ENCODE measurements at places on chromosomes 7 and 10.
A peak's percentile ranks its signal among the peaks of the same experiment; 100 is the strongest.

GRCh38 chr10:113572520-113573290 is 19.9 kb downstream of the HABP2 start:
- DNase-seq = peak; percentile 30

- DNase-seq = no peak
These were observed 298.1 kb downstream of the CRPPA start for GRCh38 chr7:16123117-16123770.

GRCh38 chr10:123392182-123392963 is 238.2 kb downstream of the BUB3 start:
- DNase-seq = no peak

GRCh38 chr10:110141185-110141584 is 66.2 kb upstream of the MXI1 start:
- no peak for DNase-seq

DNA sequence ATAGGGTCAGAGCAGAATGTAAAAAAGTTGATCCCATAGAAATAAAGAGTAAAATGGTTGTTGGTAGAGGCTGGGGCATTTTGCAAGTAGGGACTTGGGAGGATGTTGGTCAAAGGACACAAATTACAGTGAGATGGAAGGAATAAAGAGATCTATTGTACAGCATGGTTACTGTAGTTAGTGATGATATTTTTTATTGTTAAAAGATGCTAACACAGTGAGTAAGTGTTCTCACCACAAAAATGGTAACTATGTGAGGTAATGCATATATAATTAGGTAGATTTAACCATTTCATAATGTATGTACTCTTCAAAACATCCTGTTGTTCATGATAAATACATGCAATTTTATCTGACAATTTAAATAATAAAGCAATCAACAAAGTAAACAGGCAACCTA is 280.7 kb upstream of the MAGI2 start:
- DNase-seq = no peak

- no peak for DNase-seq
These were observed 85.0 kb downstream of the KMT2E start for GRCh38 chr7:105098863-105099515.

- DNase-seq = peak; percentile 36
These were observed 72.3 kb downstream of the AMZ1 start for GRCh38 chr7:2760098-2760889.

- DNase-seq = no peak
These were observed 4.6 kb upstream of the TMEM139 start for GRCh38 chr7:143280160-143280559.

GRCh38 chr7:81514546-81514945 is 255.3 kb downstream of the HGF start:
- no peak for DNase-seq

GRCh38 chr7:131506597-131506996 is 49.8 kb downstream of the PODXL start:
- no peak for DNase-seq

DNA sequence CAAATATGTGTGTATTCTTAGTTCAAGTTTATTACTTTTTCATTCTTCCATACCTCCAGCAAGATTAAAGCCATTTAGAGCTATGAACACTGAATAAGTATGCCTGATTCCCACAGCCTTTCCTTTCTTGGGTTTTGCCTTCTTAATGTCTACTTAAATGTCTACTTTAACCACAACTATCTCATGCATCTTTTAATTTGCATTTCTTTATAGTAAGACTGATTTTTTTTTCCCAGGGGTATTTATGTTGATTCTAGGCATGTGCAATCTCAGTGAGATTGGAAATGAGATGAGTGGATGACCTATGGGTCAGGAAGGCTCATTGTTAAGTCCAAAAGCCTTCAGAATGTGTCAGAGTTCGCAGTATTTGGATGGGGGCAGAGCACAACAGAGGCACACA is 3.6 kb downstream of the PCBD1 start:
- DNase-seq = no peak

- DNase-seq = no peak
These were observed 208.4 kb upstream of the LRRTM3 start for GRCh38 chr10:66717231-66717981.

GRCh38 chr7:28671526-28671925 is 259.2 kb downstream of the CREB5 start:
- no peak for DNase-seq
